Stimulated activated CD4-positive, alpha-beta T cell treated with anti-CD3 and anti-CD28 coated beads, TNF-alpha, amount 100 ng/mL, for 4 hours (primary cell): ENCODE measurements at places on chromosomes 16 and 17.
A peak's percentile ranks its signal among the peaks of the same experiment; 100 is the strongest.

- DNase-seq = peak; percentile 70
Observed at GRCh38 chr16:27449434-27450195, 47.6 kb downstream of the IL21R start.

- DNase-seq = no peak
Observed at GRCh38 chr17:55741356-55741700, 9.5 kb upstream of the PCTP start.

GRCh38 chr17:82065193-82065637, 389 bp downstream of the DUS1L start:
- no peak for DNase-seq

DNA sequence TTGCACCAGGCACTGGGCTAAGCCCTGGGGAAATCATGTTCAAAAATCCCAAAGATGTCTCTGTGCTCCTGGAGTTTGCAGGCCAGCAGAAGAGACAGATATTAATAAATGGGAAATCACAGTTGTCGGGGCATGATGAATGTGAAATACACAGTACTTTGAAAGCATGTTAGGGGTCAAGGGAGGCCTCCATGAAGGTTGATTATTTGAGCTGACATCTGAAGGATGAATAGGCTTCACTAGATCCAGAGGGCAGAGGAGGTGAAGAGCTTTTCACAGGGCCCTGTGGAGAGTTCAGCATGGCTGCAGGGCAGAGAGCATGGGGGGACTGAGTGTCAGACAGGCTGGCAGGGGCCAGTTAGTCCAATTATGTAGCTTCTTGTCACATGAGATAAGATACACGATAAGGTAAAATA, 2.6 kb downstream of the ANKRD40CL start:
- DNase-seq = no peak

DNA sequence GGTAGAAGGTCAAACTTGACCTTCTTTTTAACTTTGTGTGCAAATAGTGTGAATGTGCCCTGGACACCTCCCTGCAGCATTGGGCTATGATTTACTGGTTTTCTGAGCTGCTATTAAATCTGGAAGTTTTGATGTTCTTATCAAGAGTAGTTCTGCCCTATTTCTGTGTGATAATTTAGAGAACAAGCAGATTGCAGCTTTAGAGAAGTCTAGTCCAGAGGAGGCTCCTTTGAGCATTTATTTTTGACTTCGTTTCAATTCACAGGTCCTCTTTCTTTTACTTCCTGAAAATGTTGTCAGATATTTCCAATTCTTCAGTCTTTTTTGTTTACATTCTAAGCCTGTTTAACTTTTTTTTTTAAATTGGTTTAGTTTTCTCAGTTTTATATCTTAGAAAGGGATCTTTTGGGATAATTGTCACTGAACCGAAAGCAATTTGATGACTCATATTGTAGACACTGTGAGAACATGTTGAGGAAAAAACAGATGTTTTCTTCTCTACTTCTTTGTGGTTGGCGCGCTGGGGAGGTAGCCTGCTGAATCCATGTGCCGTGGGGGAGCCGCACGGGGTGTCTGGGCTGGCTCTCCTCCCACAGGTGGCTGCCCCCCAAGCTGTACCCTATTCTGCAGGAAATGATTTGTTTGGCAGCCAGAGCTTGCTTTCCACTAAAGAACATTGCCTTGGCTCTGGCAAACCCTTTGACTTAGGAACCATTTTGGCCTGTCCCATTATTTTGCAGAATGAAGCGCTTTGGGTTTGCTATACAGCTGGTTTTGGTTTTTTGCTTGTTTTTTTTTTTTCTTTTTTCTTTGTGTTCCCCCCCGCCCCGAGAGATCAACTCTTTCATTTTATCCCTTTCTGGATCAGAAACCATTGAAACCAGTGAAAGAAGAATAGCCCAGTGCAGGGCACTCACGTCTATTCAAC, 53.4 kb downstream of the MFSD11 start:
- no peak for DNase-seq

- DNase-seq = no peak
Observed at GRCh38 chr16:73216932-73217331, 169.0 kb upstream of the ZFHX3 start.

DNA sequence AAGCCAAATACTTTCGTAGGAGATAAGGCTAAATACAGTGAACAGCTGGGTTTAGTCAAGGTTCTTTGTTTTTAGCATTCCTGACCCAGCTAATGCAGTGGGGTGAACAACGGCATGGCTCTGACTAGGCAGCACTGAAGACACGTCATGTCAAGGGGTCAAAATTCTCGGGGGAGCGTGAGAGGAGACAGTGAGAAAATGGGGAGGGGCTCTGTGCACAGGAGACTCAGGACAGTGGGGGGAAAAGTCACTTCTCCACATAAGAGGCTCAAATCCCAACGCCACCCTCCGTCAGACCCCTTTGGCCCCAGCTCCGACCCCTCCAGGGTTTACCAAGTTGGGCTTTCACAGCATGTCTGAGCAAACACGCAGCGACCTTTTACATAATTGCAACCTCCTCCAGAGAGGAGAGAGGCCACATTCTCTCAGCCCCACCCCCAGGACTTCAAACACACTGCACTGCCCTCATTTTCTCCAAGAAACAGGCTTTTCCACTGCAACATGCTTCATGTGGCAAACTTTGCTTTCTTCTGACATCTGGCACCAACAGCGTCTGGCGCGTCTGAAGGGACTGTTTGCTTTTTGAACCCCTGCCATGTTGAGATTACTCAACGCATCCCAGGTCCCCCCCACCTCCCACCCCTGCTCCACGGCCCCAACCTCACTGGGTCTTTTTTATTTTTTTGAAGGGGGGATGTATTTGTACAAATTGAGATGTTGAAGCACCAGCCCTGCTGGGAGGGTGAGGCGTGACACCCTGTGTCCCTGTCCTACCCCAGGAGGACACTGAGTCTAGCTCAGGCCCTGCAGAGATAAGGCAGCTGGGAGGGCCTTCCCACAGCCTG, 30.0 kb downstream of the AXIN2 start:
- no peak for DNase-seq

GRCh38 chr17:34171245-34171818, 83.8 kb upstream of the CCL2 start:
- DNase-seq = no peak

DNA sequence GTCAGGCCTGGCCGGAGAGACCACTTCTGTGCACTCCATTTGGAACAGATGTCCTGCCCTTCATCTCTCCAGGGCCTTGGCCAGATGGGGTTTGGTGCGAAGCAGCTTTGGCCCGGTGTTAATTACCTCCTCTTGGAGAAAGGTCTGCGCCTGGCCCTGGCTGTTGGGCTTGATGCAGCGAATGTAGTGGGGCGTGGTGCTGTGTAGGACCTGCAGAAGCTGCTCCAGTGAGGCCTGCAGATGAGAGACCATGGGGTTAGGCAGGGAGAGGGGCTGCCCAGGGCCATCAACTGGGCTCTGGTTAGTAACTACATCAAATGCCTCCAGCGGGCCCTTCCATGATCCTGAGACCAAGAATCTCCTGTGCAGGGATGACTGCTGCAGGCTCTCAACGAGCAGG, 18.7 kb downstream of the ZNHIT3 start:
- no peak for DNase-seq

GRCh38 chr16:54320697-54321340, 34.2 kb upstream of the IRX3 start:
- DNase-seq = no peak

- no peak for DNase-seq
Observed at GRCh38 chr17:7852919-7853690, 1.8 kb upstream of the TMEM88 start.

GRCh38 chr17:77089124-77089490, 51.7 kb upstream of the SEC14L1 start:
- no peak for DNase-seq

DNA sequence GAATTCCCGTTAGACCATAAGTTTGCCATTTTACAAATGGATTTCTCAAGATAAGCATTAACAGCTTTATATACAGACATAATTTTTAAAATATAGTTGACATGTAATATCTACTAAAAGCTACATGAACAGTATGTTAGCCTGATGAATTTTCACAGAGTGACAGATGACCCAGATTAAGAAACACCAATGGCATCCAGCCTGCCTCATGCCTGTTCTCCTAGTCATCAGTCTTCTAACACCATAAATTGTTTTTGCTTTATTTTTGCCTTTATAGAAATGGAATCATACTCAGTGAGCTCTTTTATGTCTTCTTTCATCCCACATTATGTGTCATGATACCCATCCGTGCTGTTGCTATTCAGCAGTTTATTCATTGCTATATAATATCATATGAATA, 80.0 kb downstream of the ATF7IP2 start:
- DNase-seq = no peak

DNA sequence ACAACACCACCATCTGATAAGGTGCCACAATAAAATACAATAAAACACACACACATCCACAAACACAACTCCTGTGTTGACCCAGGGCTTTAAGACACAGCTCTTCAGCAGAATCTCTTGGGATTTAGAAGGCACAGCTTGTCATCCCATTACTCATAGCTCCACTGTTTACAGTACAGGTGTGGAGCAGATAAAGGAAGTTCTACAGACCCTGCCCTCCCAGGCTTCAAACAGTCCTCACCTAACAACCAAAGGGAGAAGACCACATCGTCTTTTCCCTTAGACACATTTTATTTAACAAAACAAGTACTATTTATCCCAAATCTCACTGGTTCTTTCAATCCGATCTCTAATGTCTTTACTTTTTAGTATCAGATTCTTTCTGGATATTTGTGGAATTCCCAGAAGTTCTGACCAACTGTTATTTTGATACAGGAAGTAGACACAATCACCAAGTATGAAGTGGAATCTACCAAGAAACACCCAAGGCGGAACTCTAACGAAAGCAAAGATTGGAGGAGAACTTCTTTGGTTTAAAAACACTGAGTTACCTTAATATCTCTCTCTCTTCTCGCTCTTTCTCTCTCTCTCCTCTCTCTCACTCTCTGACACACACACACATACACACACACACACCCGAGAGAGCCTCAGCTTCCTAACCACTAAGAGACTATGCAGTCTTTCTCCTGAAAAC, 46.1 kb downstream of the CYTH1 start:
- DNase-seq = no peak

DNA sequence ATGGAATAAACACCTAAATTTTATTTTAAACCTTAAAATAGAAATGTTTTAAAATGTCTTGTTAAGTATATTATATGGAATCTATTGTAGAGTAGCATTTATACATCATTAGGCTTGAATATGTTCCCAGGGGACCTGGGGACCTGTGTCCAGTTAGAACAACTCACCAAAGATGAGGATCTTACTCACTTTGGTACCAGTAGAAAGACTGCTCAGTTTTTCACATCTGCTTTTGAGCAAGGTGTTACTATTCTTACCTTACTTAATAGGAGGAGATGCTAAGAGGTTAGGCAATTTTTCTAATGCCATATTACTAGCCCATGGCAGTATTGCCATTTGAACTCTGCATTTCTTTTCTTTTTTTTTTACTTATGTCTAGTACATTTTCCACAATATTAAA, 14.7 kb downstream of the STXBP4 start:
- no peak for DNase-seq

DNA sequence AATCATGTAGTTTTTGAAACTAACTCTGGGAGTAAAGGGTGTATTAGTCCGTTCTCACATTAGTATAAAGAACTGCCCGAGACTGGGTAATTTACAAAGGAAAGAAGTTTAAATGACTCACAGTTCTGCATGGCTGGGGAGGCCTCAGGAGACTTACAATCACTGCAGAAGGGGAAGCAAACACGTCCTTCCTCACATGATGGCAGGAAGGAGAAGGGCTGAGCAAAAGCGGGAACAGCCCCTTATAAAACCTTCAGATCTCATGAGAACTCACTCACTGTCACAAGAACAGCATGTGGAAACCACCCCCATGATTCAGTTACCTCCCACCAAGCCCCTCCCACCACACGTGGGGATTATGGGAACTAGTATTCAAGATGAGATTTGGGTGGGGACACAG, 256.5 kb upstream of the TNRC6C start:
- no peak for DNase-seq

- DNase-seq = no peak
Observed at GRCh38 chr16:79943736-79944135, 343.2 kb upstream of the MAF start.

- no peak for DNase-seq
Observed at GRCh38 chr17:44187131-44187899, 543 bp downstream of the TMUB2 start.

DNA sequence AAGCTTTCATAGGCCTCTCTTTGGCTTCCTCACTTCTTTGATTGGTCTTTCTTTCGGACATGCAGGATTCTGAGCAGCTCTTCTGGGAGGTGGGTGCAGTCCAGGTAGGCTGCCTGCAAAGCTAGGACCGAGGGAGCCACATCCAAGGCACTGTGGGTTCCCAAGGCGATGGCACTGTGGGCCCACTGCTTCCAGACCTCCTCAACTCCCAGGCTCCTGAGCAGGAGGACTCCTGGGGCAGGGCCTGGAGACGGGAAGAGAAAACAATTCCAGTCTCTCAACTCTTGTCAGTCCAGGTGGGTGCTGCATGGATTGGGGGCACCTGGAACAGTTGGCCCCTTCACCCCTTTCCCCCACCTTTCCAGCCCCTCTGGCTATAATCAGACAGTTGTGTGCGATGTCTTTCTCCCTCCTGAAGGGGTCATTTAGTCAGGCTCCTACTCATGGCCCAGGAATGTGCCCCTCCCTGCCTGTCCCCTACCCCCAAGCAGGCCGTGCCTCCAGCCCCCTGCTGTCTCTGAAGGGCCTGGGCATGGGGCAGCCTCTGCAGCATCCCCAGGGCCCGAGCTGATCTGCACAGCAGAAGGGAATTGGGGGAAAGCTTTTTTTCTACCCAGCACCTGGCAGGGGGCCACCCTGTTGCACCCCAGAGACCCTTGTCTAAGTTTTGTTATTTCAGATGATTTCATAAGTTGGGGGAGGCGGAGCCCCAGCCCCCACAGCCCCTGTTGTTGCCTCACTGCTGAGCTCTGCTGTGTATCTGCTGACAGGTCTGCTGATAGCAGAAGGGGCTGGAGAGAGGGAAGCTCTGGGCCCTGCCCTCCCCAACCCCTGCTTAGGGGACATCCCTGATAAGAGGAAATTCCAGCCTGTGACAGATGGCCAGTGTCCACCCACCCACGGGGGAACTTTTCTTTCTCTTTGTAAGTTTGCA, 330.3 kb downstream of the SEC14L1 start:
- DNase-seq = no peak

GRCh38 chr17:50602836-50603235, 31.8 kb upstream of the ABCC3 start:
- DNase-seq = no peak

GRCh38 chr17:28598799-28599310, at the start of gene SPAG5:
Gene SPAG5, minus strand, starts transcription at chr17:28599025. Its CDS starts 79 bp downstream, at chr17:28598946.
- DNase-seq = peak; percentile 89

DNA sequence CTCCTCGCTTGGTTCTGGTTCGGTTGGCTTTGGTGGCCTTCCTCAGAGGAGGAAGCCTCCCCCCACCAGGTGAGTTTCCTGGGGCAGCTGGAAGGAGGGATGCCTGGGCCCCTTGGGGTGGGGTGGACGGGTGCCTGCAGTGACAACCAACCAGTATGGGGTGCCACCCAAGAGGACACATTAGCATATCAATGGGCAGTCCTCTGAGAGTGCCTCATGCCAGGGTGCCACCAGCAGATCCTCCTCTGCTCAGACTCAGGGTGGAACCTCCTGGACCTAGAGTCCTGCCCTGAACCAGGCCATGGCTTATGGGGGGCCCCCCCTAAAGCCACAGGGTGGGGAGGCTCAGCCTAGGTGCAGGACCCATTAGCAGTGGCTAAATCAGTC, 2.7 kb downstream of the PPP1R1B start:
- DNase-seq = no peak
